ENCODE measurements at places on chromosomes 2 and 18.

DNA sequence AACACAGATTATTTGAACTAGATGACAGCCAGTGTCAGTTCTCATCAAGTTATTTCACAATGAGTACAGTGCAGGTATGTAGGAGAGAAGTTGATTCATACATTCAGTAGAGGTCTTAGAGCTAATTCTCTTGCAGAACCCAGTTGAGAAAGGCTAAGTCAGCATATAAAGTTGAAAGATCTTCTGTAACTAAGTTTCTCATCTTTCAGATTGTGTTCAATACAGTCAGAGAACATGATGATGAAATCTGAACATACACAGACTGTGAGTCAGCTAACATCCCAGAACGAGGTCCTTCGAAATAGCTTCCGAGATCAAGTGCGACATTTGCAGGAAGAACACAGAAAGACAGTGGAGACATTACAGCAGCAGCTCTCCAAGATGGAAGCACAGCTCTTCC lies 41.9 kb upstream of the LIMS1 start:
- DNase-seq, result no peak

DNA sequence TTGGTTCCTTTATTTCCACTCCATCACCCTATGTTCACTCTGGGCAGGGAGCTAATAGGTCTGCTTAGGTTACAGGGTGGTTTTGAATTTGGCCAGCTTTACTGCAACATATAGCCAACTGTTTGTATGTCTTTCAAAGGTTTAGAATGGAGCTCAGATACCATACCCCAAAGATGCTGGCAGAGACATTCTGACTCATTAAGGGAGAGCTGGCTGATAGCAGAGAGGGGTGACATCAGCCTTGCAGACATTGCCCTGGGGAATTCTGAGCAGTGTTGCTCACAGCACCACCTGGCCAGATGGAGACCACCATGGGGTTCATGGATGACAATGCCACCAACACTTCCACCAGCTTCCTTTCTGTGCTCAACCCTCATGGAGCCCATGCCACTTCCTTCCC lies 2.1 kb downstream of the PROKR1 start:
- DNase-seq, result no peak

GRCh38 chr2:124923097-124923496 lies 898.0 kb downstream of the CNTNAP5 start:
- DNase-seq, result no peak

GRCh38 chr2:204027091-204027490 lies 90.5 kb downstream of the ICOS start:
- no peak for DNase-seq

DNA sequence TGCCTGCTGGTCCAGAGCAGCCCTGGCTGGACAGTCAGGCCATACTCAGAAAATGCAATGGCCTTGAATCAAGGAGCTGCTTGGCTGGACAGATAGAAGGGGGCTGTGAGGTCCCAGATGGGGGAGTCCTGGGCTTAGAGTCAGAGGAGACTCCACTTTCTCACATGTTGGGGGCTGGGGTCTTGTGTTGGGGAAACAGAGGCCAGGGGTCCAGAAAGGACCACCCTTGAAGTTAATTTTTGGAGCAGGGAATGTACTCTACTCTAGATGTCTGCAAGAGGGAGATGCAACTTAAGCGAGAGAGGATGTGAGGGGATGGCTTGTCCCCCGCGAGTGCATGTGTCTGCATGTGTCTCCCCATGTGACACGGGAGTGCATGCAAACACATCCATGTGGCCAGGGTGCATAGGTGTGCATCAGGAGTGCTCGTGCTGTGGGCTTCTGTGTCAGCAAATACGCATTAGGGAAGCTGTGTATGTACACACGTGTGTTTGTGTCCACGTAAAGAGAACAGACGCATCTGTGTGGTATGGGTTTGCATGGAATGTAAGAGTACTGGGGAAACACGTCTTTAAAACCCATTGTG lies 303.2 kb downstream of the MYCN start:
- no peak for DNase-seq

DNA sequence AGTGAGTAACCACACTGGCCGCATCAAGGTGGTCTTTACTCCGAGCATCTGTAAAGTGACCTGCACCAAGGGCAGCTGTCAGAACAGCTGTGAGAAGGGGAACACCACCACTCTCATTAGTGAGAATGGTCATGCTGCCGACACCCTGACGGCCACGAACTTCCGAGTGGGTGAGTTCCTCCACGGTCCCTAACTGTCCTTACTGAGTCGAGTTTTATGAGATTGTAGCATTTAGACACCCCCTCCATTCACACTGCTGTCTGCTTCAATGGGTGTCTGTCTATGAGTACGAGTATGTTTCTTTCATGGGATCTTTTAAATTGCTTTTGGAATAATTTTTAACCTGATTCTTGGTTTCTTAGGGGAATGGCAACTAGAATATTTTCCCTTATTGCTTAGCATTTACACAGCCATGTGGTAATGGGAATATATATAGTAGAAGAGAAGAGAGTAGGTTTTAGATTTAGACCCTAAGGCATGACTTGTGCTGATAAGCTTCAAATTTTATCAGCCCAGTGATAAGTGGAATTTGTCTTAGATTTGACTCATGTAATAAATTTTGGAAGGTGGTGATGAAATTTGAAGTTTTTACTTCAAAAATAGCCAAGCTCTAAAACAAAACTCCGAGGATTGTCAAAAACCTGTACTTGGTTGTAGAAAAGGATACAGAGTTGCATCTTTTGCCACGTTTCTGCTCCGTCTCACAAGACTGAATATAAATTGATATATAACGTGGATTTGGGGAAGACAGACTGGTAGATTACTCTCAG lies 188.2 kb downstream of the LTBP1 start:
- no peak for DNase-seq

GRCh38 chr2:197871780-197872456 lies 67.5 kb downstream of the PLCL1 start:
- DNase-seq, result no peak

GRCh38 chr18:13183790-13184189 lies 34.8 kb upstream of the LDLRAD4 start:
- DNase-seq, result no peak

GRCh38 chr18:4399929-4400328 lies 55.2 kb downstream of the DLGAP1 start:
- DNase-seq, result no peak

DNA sequence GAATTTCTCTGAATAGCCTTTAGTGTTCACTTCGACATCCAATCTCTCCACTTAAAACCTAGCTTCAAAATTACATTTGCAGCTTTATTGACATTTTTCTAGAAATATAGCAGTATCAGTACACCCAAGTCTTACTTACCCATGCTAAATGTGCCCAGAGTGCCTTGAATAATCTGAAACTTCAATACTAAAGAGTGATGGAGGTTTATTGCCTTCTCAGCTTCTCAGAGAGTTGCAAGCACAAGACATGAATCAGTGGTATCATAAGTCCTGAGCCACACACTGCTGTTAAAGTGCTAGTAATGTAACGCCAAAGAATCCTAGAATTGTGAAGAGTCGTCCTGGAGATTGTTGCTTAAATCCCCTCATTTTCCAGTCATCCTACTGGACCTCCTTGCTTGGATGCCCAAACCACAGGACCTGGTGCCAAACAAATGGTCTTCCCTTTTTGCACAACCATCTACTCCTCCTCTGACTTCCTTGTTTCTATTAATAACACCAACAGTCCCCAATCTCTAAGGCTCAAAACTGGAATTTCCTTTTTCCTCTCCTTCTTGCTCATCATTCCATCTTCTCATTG lies 83.2 kb upstream of the SPATS2L start:
- no peak for DNase-seq

DNA sequence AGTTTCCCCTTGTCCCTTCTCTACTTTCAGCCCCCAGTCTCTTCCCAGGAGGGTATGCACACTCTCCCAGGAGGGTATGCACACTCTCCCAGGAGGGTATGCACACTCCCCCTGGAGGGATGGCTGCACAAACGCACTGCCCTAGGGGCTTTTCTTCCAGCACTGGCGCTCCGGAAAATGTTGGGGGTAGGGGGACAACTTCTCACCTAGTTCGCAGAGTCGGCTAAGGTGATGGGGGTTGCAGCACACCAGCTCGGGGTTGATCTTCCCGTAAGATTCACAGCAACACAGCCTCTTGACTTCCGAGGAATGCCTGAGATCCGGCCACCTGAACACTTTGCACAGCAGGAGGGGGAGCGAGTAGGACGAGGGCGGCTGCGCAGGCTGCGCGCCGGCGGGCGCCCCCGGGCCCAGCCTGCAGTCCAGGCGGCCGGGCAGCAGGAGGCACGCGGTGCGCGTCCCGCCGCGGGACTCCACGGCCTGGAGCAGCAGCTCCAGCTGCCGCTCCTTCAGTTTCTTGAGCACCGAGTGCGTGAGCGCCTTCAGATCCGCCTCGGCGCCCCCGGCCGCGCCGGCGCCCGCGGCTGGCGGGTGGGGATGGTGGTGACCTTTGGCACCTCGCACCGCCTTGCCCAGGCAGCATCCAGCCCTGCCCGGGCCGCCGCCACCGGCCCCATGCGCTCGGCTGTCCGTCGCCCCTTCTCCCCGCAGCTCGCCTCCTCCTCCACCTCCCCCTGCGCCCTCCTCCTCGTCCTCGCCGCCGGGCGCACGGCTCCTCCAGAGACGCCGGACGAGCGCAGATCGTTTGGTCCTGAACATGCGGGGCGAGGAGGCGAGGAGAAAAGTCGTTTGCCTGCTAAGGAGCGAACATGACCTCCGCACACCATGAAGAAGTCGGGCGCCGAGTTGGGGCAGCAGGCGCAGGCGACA lies 894 bp downstream of the SMAD7 start:
- DNase-seq, result peak; percentile 83

- DNase-seq, result no peak
Measured at GRCh38 chr18:3529601-3530000, 79.6 kb downstream of the TGIF1 start.

- no peak for DNase-seq
Measured at GRCh38 chr2:215188078-215188477, 49.7 kb upstream of the ABCA12 start.

DNA sequence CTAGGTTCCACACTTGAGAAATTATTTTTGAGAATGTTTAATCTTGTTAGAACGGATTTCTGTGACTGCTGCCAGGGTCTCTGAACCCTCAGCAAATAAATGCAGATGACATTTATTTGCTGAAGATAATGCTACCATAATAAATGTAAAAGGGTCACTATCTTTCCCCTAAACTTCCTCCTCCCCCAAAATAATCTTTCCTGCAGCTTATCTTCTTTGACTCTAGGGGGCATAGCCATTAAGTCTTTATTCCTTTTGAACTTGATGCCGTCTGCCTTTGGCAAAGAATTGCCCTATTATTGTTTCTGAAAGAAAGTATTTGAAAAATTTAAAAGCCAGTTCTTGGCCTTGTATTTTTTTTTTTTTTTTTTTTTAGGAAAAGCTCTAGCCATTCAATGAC lies 63.6 kb upstream of the ACSL3 start:
- no peak for DNase-seq

DNA sequence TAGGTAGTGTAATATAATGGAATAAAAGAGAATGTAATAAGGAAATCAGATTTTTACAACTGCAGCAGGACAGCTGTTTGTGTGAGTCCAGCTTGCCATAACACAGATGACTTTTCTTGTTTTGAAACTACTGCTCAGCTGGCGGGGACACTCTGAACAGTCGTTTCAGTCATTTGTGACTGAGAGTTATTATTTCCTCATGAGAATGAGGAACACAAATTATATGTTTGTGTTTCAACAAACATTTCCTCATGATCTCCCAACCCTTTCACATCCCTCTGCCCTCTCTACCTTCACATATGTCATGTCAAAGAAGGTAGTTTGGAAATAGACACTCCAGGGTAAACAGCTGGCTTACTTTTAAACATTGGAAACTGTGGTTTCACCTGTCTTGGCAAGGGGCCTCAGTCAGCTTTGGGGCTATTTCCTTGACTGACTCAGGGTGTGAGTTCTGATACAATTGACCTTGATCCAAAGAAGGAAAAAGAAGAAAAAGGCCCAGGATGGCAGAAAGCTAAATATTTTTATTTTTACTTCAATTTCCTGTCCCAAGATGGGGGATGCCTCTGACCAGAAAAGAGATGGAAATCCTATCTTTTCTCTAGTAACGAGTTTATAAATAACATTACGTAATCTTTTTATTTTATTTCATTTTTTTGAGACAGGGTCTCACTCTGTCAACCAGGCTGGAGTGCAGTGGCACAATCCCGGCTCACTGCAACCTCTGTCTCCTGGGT lies 593 bp downstream of the SP140L start:
- DNase-seq, result no peak

DNA sequence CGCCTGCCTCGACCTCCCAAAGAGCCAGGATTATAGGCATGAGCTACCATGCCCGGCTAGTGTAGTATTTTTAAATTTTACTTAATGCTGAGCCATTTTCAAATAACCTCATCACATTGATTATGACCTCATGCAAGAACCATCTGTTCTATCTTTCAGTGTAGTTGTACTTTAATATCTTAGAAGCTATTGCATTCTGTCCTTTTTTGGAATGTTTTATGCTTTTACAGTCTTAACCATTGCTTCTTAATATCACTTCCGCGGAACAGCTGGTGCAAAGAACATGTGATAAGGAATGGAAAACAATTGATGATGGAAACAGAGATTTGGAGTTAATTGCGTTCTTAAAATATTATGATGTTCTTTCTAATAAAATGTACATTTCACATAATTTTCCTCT lies 2.7 kb downstream of the GEN1 start:
- DNase-seq, result no peak

- no peak for DNase-seq
Measured at GRCh38 chr2:55063226-55063625, 13.0 kb upstream of the RTN4 start.

GRCh38 chr18:21774722-21775121 lies 34.1 kb downstream of the MIB1 start:
- DNase-seq, result no peak

GRCh38 chr2:20599001-20599600 lies 51.8 kb downstream of the HS1BP3 start:
- no peak for DNase-seq
